NCI-H69 (cell line): ENCODE measurements at places on chromosomes 12 and 14.

- DNase-seq = no peak
These were observed 105.1 kb downstream of the ZFP36L1 start for GRCh38 chr14:68687746-68688145.

GRCh38 chr14:29521526-29522137 lies 406.0 kb downstream of the PRKD1 start:
- DNase-seq = peak; percentile 88

GRCh38 chr12:13504074-13504473 lies 307.5 kb downstream of the EMP1 start:
- DNase-seq = no peak

- no peak for DNase-seq
These were observed 81.6 kb downstream of the LMO3 start for GRCh38 chr12:16524378-16524777.

GRCh38 chr14:54818201-54819133 lies 84.2 kb downstream of the GCH1 start:
- peak; percentile 99 for DNase-seq

DNA sequence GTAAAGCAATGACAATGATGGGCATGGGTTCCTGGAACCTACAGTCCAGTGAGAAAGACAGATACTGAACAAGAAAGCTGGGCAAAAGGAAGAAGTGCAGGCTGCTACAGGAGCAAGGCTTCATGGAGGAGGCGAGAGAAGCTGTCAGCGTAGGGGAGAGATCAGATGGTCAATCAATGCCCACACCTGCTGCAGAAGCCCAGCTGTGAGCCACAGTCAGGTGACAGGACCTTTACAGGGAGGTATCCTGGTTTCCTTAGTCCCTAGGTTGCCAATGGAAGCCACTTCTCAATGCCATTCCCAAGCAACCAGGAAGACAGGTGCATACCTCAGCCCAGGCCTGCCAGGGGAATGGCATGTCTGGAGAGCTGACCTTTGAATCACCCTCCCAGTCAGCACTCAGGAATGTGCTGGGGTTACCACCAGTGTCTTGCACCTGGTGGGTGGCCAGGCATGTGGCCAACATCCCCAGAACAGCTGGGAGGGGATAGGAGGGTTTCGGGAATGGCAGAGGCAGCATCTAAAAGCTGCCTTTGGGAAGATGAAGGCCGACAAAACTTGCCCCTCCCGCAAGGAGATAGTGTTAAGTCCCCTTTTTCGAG lies 170.3 kb downstream of the TTC7B start:
- no peak for DNase-seq
